ENCODE measurements at places on chromosomes 12 and 14.

DNA sequence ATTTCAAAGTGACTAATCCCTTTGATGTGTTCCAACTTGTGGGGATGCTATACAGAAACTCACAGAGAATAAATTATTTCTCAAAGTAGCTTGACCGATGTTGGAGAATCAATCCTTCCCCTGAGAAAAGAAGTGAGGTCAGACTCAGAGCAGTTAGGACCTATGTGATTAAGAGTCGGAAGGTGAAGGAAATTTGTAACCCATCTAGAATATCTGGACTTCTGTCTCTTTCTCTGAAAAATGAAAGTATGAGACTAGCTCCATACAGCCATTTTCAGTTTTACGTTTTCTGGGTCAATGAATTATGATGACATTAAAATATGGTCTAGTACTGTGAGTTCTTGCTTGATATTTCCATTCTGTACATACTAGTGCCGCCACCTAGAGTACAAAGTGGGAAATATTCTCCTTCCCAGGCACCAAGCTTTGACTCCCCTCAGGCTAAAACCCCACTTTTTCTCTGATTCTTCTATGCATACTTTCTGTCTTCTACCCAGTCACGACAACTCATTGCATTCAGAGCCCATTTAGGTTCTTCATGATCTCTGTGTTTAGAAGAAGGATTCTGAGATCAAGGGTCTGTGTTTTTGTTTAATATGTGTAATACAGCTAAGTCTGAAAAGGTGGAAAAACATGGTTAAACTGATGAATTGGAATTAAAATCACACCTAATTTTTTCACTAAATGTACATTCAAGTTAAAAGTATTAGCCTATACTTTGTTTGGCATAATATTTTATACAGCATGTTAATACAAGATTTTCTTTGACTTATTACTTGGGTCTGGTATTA, 6.9 kb upstream of the NTS start:
- DNase-seq: no peak

GRCh38 chr14:51603495-51603894, 48.2 kb upstream of the FRMD6 start:
- no peak for DNase-seq

- DNase-seq: peak; percentile 24
Observed at GRCh38 chr14:74400031-74400685, 25.9 kb downstream of the SYNDIG1L start.

DNA sequence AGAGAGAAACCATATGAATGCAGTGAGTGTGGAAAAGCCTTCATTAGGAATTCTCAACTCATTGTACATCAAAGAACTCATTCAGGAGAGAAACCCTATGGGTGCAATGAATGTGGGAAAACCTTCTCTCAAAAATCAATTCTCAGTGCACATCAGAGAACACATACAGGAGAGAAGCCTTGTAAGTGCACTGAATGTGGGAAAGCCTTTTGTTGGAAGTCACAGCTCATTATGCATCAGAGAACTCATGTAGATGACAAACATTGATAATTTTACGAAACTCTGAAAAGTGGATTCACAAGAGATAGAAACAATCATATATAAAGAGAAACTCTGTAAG, 22.9 kb downstream of the ZNF268 start:
- no peak for DNase-seq

DNA sequence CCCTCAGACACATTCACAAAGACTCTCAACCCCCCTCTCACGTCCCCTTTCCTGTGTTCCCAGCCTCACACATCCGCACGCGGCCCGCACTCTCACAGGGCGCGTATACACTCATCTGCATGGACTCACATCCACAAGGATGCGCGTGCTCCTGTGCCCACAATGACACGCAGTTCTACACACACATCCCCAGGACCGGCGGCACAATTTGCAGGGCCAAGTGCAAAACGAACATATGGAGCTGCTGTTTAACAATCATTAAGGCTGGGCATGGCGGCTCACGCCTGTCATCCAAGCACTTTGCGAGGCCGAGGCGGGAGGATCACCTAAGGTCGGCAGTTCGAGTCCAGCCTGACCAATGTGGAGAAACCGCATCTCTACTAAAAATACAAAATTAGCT, 36.4 kb upstream of the EML1 start:
- peak; percentile 80 for DNase-seq

DNA sequence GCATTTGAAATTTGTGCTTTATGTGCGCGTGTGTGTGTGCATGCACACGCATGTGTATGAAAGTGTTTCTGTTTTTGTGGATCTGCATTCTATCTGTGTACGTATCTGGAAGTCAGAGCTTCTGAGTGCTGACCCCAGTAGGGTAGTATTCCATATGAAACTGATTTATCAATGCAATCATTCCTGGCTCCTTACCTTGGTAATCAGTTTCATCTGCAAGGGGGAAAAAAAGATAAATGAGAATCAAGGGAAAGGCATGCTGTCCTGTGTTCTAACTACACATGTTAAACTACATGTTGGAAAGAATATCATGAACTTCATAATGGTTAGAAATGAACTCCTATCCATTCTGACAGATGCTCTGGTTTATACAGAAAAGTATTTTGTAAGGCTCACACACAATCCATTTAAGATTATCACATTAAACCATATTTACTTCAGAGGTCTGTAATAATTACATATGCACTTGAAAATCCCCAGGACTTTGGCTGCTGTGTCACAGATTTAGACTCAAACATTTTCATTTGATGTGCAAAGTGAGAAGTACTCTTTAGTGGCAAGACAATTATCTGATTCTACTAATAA, 276.1 kb upstream of the LMO3 start:
- no peak for DNase-seq

DNA sequence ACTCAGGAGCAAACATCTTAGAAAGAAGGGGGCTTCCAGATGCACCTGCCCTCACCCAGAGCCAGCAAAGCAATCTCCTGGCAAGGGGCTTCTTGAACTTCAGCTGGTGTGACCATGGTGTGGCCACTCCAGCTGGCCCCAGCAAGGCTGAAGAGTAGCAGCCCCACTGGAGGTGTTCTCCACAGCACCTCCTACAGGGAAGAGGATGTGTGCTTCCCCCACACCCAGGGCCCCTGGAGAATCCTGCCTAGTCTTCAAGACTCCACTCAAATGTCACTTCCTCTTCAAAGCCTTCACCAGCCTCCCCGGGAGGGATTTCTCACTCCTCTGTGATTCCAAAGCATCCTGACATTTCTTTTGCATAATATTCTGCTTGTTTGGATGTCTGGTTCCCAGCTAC, 8.5 kb downstream of the RAB15 start:
- peak; percentile 63 for DNase-seq

GRCh38 chr12:30025317-30025716, 241.6 kb upstream of the TMTC1 start:
- DNase-seq: no peak

GRCh38 chr14:68140076-68140741, 320.6 kb downstream of the RAD51B start:
- no peak for DNase-seq

- DNase-seq: no peak
Observed at GRCh38 chr14:72480464-72481243, 413.2 kb downstream of the DPF3 start.

DNA sequence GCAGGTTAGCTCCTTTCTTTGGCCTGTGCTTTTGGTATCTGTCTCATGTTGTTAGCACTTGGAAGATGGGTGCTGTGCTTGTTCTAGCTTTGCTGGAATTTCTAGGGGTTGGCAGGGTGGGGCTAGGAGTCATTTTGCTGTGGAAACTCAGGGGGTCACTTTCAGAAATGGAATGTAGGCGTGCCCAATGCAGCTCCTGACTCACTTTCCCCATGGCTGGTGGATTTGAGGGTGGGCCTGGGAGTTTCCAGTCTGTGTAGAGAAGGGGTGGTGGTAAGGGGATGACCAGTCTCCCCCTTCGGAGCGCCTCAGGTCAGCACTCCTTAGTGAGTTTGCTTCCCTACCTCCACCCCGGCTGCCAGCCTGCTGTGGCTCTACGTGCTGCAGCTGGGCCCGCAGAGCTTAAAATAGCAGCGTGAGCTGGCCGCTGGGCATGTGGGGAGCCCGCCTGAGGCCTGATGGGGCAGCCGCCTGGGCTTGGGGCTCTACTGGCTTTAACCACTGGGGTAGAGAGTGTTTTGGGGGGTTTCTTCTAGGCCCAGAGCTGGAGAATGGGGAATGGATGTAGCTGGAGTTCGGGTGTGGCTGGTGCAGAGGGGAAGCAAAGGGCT, 108.2 kb downstream of the TSPAN9 start:
- no peak for DNase-seq

GRCh38 chr12:64791036-64791435, 31.8 kb upstream of the GNS start:
- DNase-seq: no peak

- DNase-seq: no peak
Observed at GRCh38 chr12:98198261-98198982, 317.0 kb upstream of the TMPO start.

DNA sequence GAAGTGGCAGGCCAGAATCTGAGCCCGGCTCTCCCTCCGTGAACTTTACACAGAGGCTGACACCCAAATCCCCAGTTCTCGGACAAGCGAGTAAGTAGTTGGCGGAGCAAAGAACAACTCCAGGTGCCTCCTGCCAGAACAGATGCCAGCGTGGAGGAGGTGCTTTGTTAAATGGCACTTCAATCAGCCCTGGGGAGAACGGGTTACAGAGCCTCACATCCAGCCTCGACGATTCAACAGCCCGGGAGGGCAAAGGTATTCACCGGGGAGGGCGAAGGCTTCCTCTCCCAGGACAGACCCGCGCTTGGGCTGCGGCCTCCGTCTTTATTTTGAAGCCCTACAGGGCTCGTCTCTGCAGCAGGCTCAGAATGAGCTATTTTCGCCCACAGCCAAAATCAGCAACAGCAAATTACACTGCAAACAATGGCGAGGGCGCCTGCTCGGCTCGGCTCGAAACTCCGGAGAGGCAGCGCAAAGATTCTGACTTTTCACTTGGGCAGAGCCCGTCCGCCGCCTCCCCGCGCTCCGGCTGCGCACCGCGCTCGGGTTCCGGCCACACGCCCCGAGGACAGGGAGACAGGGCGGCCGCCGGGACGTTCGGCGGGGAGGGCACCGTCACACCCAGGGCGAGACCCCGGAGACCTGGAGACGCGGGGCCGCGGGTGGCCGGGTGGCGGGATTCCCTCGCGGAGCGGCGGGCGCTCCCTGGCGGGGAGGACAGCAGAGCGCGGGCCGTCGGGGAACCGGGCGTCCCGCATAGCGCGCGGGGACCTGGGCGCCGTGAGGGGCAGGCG, 811 bp downstream of the TMCC3 start:
- DNase-seq: peak; percentile 90

DNA sequence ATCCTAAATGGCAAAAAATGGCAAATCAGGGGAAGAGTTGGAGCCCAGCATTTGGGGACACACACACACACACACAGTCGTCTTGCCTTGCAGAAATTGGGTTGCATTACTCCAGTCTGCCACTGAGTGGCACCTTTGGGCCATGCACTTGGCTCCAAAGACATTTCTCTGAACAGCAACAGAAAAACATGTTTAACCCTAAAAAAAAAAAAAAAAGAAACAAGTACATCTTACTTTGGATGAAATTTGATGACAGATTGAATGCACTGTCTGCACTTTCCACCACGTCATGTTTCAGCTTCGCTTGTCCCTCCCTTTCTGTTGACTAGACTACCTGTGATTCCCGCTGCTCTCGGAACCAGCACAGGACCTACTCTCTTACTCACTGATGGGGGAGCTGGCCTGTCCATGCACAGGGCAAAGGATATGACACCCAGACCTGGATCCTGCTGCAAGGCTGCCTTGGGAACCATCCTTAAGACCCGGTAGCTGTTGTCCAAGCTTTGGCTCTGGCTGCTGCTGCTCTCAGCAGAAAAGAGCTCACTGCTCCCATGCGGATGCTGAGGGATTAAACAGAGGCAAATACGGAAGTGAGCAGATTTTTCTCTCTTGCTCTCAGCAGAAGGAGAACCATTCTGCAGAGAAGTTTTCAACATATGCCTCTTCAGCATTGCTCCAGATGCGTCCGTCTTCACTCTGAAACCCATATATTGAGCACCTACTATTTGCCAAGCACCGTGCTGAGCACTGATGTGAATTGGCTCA, 376.8 kb downstream of the DPF3 start:
- peak; percentile 88 for DNase-seq

GRCh38 chr14:100609941-100610391, 22.7 kb upstream of the BEGAIN start:
- peak; percentile 76 for DNase-seq

- DNase-seq: peak; percentile 80
Observed at GRCh38 chr12:6425590-6426531, 18.9 kb upstream of the CD27 start.

- DNase-seq: no peak
Observed at GRCh38 chr14:65414961-65415589, 2.5 kb downstream of the FUT8 start.

GRCh38 chr14:50085570-50086320, 30.6 kb downstream of the VCPKMT start:
- DNase-seq: no peak

GRCh38 chr12:89789862-89790261, 81.2 kb upstream of the ATP2B1 start:
- no peak for DNase-seq

- peak; percentile 87 for DNase-seq
Observed at GRCh38 chr14:73789989-73790581, 61.5 kb upstream of the PTGR2 start.

DNA sequence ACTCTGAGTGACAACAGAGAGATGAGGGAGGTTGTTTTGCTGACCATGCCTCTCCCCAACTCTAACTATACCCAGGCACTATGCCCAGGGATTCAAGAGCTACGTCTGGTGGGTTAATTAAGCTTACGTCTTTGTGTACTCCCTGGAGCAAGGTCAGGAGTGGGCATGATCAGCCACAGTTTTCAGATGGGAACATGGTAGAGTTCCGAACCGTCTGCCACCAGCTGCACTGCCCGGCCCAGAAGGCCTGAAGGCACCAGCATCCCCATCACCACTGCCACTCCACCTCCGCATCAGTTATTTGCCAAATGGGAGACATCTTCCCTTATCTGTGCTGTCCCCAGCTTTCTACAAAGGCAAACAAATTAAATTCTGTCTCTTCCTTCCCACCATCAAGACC, 11.1 kb upstream of the GPX2 start:
- DNase-seq: peak; percentile 26

DNA sequence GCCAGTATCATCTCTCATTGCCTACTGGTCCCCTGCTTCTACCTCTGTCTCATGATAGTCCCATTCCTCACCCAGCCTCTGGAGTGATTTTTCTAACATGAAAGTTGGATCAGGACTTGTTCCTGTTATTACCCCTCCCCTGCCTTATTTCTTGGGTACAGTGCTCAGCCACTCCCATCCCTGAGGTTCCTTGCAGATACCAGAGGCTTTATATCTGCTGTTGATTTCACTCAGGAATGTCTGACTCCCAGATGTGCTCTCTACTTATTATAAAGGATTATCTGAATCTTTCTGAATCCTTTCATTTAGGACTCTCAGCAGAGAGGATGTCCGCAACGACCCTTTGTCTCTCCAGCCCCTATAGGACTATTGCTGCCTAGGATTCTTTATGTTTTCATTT, 111.2 kb downstream of the LRRK2 start:
- no peak for DNase-seq
